ENCODE measurements at places on chromosomes 2 and 18.

DNA sequence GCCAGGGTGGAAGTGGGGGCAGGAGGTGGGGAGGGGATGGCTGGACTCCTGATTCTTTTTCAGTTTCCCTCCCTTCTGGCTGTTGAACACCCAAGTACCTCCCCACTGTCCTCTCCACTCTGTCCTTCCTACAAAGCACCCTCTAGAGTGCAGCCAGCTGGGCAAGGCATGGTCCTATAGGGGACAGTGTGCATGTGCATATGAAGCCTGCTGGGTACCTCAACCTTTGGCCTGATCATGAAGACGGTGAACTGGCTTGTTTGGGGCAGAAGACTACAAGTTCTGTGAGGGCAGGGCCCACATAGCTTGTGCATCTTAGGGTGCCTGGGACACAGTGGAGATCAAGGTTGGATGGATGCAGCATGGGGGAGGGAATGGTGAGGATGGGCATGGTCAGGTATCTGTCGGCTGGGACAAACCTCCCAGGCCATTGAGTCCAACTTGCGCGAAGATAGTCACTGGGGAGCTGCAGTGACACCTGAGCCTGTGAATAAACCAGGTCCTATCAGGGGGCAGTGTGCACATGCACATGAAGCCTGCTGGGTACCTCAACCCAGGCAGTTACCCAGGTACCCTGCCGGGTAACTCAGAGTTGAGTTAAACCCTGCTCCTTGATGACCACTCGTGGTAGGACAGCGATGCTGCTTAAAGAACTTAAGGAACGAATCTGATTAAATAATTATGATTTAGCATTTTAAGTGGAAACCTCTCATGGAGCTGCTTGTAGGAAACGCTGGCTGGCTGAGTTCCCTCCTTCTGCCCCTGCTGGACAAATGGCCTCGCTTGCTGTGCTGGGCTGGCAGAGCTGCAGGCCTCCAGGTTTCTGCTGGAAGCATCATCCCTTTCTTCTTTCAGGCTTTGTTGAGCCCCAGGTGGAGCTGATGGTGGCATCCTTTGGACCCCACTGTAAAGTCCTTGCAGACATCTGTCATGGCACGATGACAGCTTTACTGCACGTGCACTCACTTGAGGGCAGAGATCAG, 84.0 kb downstream of the POLR1A start:
- DNase-seq = no peak

DNA sequence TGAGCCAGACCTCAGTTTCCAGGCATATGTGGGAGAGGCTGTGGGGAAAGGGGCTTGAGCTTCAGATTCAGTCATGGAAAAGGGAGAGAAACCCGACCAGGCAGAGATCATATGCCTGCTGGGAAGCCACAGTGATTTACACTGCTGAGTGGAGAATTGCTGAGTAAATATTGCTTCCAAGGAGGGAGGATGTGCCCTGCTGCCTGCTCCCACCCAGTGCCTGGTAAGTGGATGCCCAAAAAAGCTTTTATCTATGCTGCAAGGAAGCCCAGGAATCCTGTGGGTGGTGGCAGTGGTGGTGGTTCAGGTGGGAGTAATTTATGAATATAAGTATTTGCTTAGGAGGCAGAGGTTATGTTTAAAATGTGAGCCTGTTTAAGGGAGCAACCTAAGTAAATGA, 39.5 kb downstream of the INO80C start:
- peak; percentile 21 for DNase-seq

DNA sequence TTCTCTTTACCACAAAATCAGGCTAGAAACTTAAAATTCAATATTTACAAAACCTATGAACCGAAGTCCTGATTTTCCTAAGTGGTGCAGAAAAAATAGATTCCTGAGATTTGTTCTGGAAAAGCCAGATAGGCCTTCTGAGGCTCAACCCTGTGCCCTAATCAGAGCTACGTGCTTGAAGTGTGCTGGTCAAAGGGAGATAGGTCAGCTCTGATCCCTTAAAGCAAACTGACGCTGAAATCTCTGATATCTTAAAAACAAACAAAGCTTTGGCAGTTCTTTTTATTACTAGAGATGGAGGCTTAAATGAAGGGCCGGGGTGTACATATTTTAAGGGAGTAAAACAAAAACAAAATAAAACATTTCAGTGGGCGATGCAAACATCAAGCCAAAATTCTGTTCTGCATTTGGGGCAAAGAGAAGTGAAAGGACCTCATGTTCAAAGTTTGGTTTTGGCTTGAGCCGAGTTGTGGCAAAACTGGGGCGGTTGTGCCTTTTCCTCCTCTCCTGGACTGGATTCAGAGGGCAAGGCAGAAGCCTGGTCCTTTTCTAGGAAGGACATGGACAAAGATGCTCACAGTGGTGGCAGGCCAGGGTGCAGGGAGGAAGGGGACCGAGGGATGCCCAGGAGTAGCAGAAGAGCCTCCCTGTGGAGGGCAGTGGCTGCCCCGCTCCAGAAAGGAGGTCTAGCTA, 295.0 kb downstream of the CDCA7 start:
- DNase-seq = no peak

DNA sequence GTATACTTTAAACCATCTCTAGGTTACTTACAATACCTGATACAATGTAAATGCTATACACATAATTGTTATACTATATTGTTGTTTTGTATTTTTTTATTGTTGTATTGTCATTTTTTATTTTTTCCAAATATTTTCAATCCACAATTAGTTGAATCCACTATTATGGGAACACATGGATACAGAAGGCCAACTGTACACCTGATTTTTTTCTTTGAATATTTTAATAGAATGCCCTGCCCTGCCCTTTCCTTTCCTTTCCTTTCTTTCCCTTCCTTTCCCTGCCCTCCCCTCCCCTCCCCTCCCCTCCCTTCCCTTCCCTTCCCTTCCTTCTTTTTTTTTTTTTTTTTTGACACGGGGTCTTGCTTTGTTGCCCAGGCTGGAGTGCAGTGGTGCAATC, 120.2 kb downstream of the SLC4A3 start:
- no peak for DNase-seq

DNA sequence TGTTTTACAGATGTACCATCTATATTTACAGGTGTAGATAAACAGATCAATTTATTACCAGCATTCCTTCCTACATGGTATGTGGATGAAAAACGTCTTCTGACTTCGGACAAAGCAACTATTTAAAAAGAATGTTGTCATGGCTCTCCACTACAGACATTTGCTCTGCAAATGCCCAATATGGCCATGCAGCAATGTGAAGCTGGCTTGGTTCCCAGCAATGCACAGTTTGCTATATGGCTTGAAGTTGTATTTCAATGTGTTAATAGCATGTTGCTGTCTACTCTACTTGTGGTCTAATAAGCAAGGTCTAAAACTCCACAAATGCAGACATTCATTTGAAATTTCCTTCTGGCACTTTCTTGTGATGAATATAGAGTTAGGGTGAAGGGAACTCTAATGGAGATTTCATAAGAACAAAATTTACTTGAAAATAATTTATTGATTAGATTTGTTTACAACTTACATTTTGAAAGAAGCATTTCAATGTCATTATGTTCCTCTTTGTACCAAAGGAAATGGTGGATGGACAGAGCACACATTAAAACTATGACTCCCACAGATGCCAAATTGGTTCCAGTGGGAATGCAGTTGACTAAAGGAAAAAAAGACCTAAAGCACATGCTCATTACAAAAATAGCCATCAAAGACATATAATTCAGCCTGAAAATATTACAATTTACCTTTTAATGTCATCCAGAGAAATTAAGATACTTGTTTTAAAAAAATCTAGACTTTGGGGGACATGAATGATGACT, 234.0 kb downstream of the DYM start:
- DNase-seq = no peak

DNA sequence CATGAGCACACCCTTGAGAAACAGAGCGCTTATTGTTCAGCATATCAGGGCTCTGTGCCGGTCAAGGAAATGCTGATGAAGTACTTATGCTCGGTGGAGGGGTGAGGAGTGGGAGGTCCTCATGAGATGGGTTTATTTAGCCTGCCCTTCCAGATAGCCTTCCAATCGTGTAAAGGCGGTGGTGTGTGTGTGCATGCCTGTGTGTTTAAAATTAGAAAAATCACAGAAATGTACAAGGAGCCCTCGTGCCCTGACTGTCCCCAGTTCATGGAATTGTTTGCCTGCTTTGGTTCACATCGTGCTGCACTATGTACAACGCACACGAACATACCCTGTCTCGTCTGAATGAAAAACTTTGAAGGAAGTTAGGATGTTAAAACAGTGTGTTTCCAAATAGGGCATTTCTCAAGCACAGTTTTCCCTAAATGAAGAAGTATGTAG, 158.6 kb downstream of the AQP4 start:
- DNase-seq = no peak

GRCh38 chr2:21452678-21453077, 328.9 kb downstream of the TDRD15 start:
- no peak for DNase-seq

GRCh38 chr18:10164271-10165071, 250.7 kb downstream of the VAPA start:
- no peak for DNase-seq

- DNase-seq = no peak
These were observed 28.9 kb downstream of the EIPR1 start for GRCh38 chr2:3348767-3349166.

GRCh38 chr2:33091541-33092123, 144.9 kb downstream of the LTBP1 start:
- peak; percentile 21 for DNase-seq

DNA sequence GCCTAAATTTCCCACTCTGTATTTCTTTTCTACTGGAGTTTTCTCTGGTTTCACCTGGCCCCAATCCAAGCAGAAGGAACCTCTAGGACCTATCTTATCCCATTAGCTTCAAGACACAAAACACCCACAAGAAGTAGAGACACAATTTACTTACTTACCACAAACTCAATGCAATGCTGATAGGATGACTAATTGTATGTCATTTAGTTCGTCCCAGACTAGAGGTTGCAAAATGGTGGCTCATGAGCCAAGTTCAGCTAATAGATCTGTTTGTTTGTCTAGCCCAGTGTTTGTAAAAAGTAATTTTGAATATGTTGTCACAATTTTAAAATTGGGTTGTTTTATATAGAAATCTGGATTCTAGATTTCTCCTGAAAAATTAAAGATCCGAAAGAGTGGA, 34.7 kb upstream of the ZSWIM2 start:
- no peak for DNase-seq

- peak; percentile 59 for DNase-seq
These were observed 30.3 kb downstream of the ALMS1 start for GRCh38 chr2:73415906-73416305.

DNA sequence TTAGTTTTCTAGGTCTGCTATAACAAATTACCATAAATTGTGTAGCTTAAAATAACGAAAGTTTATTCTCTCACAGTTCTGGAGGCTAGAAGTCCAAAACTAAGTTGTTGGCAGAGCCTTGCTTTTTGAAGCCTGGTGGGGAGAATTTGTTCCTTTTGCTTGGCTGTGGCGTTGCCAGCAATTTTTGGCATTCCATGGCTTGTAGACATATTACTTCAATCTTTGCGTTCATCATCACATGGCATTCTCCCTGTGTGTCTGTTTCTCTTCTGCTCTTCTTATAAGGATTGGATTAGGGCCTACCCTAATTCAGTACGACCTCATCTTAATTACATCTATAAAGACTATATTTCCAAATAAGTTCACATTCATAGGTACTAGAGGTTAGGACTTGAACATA, 217.7 kb downstream of the MBD5 start:
- no peak for DNase-seq

GRCh38 chr2:60719331-60719730, 36.7 kb upstream of the PAPOLG start:
- no peak for DNase-seq

- no peak for DNase-seq
These were observed 100.7 kb upstream of the STPG4 start for GRCh38 chr2:47255794-47256193.

GRCh38 chr2:56315376-56315775, 131.6 kb downstream of the CCDC85A start:
- DNase-seq = no peak

DNA sequence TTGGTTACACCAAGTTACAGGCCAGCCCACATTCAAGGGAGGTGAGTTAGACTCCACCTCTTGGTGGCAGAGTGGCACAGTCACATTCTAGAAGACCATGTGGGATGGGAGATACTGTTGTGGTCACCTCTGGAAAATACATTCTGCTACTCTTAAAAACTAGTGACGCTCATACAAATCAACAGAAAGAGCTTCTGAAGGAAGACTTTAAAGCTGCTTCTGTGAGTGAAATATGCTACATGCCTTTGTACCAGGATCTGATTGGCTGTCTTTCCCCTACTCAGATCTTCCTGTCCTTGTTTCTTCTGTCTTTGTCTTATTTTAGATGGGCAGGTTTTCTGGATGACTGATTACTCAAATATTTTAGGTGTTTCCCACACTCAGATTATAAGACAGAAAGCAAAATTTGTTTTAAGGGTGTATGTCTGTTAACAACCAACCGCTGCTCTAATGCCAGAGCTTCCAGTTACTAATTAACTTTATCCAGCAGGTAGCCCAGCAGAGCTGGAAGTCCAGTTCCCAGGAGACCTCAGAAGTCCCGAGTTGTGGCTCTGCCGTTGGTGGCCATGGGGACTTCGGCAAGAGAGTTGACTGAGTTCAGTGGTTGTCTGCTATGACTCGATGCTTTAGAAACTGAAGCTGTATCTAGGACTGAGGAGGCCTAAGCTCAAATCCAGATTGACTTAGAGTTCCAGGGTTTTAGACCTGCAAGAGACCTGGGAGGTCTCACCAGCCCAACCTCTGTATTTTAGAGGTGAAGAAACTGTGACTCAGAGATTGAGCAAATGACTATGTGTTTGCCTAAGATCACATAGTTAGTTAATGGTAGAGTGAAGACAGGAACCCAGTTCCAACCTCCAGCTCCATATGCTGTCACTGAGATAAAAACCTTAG, 7.4 kb downstream of the IL1R2 start:
- DNase-seq = no peak

- no peak for DNase-seq
These were observed 136.2 kb downstream of the TMEM247 start for GRCh38 chr2:46615555-46615954.

GRCh38 chr2:208686665-208687064, 280.1 kb downstream of the PTH2R start:
- no peak for DNase-seq

DNA sequence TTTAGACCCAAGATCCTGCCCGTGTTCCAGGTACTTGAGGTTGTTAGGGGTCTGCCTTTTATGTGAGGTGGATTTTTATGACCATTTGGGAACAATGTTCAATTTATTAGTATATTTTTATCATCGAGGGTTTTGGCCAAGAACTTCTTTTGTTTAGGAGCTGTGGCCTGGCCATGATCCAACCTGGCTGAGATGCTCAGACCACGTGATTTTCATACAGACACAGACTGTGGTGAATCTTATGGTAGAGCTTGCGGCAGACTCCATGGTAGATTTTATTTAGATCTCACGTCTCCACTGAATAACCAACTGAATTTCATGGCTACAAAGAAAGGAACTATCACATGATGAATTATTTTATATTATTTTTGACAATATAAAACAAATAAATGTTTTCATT, 405.5 kb upstream of the VWC2L start:
- DNase-seq = no peak

- no peak for DNase-seq
These were observed 49.5 kb upstream of the KIDINS220 start for GRCh38 chr2:8886876-8887275.

GRCh38 chr18:74453642-74454198, 3.4 kb downstream of the DIPK1C start:
- DNase-seq = no peak
